ENCODE measurements at places on chromosomes 1 and 21. TPM values are rescaled to one million over a fixed set of nuclear protein-coding genes. Genes with fewer than 3 reads are reported as not detected.

DNA sequence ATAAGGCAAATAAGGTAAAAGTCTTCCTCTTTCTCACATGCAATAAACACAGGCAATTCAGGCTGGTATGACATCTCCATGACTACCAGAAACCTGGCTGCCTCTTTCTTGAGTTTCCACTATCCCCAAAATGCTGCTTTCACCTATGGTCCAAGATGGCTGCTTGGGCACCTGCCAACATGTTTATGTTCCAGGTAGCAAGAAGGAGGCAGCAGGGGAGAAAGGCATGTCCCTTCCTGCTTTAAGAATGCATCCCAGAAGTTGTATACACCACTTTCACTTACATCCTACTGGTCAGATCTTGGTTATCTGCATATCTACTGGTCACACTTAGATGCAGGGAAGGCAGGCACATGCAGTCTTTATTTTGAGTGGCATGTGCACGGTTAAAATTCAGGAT, 19.4 kb upstream of the ACOT11 start:
- no peak for DNase-seq
- no peak overlapping the region for H3K27ac ChIP-seq
- no peaks in the 10 kb centered on the region for H3K27me3 ChIP-seq
- H3K4me3 ChIP-seq: no peak overlapping the region

GRCh38 chr1:153818876-153819275, 43.7 kb downstream of the SLC27A3 start:
- no peak overlapping the region for H3K4me3 ChIP-seq
- DNase-seq: no peak
- H3K4me1 ChIP-seq: no peaks in the 10 kb centered on the region
- no peaks in the 10 kb centered on the region for H3K36me3 ChIP-seq

GRCh38 chr1:19179597-19180264, 30.3 kb downstream of the UBR4 start:
- DNase-seq: no peak
- peaks cover 9% of the 10 kb centered on the region for H3K36me3 ChIP-seq
- no peak overlapping the region for H3K4me3 ChIP-seq
- H3K27me3 ChIP-seq: no peaks in the 10 kb centered on the region

GRCh38 chr1:36095760-36096405, 7.2 kb downstream of the ADPRS start:
- peak; percentile 67 for DNase-seq
- no peaks in the 10 kb centered on the region for H3K4me1 ChIP-seq
- H3K4me3 ChIP-seq: no peak overlapping the region
- no peaks in the 10 kb centered on the region for H3K27me3 ChIP-seq
- H3K27ac ChIP-seq: no peak overlapping the region

DNA sequence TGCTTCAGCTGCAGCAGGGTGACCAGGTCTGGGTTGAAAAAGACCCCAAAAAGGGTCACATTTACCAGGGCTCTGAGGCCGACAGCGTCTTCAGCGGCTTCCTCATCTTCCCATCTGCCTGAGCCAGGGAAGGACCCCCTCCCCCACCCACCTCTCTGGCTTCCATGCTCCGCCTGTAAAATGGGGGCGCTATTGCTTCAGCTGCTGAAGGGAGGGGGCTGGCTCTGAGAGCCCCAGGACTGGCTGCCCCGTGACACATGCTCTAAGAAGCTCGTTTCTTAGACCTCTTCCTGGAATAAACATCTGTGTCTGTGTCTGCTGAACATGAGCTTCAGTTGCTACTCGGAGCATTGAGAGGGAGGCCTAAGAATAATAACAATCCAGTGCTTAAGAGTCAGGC, 2.9 kb downstream of the C1QA start:
- H3K4me3 ChIP-seq: no peak overlapping the region
- no peaks in the 10 kb centered on the region for H3K27me3 ChIP-seq
- H3K27ac ChIP-seq: no peak overlapping the region
- H3K36me3 ChIP-seq: no peaks in the 10 kb centered on the region
- H3K4me1 ChIP-seq: no peaks in the 10 kb centered on the region

DNA sequence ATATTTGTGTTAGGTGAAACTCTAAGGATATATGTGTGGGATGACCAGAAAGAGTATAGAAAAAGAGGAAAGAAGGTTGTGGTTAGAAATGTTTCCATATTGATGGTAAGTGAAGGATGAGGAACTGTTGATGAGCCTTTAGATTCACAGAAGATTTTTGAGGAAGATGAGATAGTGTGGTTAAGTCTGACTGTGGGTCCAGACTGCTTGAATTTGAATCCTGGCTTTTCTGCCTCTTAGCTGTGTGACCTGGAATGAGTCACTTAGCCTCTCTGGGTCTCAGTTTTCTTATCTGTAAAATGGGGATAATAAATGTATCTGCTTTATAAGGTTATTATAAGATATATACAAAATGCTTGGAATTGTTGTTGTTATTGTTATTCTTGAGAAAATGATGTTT, 27.5 kb downstream of the RGL1 start:
- no peak overlapping the region for H3K4me3 ChIP-seq
- no peak for DNase-seq
- no peak overlapping the region for H3K27ac ChIP-seq
- no peaks in the 10 kb centered on the region for H3K36me3 ChIP-seq

DNA sequence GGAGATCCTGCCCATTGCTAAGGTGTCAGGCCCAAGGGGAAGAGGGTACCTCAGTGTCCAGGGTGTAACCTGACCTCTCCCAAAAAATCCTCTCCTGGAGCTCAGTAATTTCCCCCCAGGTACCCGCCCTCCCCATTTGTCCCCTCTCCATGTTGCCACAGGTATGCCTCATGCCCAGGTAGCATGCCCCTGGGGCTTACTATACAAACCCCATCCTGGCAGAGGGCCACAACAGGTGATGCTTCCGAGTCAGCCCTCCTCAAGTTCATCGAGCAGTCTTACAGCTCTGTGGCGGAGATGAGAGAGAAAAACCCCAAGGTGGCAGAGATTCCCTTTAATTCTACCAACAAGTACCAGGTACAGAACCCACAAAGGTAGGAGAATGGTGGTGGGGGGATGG, 15.7 kb downstream of the ATP1A4 start:
- H3K36me3 ChIP-seq: no peaks in the 10 kb centered on the region
- H3K4me1 ChIP-seq: no peaks in the 10 kb centered on the region
- H3K4me3 ChIP-seq: no peak overlapping the region
- H3K27ac ChIP-seq: no peak overlapping the region

DNA sequence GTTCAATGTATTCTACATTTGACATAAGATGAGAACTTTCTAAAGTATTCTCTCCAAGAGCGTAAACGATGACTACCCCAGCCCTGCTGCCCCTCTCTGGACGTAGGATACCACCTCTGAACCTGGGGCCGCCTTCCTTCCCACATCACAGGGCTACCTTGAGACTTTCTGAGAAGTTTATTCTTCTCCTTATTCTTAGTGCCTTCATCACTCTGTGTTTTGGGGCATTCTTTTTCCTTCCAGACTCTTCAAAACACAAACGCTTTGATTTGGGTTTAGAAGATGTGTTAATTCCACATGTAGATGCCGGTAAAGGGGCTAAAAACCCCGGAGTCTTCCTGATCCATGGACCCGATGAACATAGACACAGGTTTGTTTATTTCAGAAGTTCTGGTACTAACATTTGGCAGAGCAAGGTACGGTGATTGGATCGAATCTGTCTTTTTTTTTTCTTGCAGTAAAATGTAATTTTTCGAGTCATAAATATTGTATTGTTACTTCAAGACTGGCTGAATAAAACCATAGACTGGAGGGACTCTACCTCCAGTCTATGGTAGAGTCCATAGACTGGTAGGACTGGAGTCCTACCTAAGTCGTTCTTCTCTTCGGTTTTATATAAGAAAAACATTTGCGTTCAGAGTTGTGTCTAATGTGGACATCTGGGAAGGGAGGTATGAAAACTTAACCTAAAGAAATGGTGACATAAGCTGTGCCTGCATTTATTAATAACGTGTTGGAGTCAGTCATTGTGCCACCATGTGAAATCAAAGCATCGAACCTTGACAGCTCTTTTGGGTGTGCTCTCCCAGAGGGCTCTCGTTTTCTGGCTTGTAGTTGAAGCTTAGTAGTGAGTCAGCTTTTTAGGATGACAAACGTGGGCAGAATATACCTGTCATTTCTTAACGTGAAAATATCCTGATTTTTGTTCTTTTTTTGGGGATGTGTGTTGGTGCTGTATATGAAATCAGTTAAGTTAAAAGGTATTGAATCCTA, 1.2 kb downstream of the MAN1A2 start:
- H3K36me3 ChIP-seq: no peaks in the 10 kb centered on the region
- peak overlapping the region; percentile 75 for H3K4me3 ChIP-seq
- DNase-seq: no peak
- H3K27me3 ChIP-seq: no peaks in the 10 kb centered on the region
- peaks cover under 1% of the 10 kb centered on the region for H3K4me1 ChIP-seq

DNA sequence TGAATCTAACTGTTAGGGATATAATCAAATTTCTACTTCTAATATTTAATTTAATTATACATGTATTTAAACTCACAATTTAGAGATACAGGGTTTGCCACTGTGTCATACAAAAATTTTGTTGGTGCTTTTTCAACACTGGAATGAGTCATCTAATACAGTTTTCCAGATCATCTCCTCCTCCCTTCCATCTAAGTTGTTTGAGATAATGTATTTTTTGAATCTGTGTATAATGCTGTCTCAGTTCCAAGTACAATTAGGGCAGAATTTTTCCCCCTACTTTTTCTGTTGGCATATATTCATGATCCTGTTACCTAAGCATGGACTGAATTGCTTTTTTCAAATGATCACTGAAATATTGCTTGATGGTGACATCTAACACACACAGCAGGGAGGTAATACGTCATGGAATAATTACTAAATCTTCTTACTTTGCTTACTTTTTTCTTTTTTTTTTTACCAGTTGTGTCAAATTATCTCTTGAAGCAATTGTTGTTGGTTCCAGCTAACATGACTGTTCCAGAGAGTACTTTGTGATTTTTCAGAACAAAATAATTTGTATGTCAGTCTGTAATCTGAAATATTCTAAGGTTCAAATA, 146.0 kb downstream of the MAGI3 start:
- H3K27ac ChIP-seq: no peak overlapping the region
- H3K4me1 ChIP-seq: no peaks in the 10 kb centered on the region
- no peak for DNase-seq
- H3K4me3 ChIP-seq: no peak overlapping the region

DNA sequence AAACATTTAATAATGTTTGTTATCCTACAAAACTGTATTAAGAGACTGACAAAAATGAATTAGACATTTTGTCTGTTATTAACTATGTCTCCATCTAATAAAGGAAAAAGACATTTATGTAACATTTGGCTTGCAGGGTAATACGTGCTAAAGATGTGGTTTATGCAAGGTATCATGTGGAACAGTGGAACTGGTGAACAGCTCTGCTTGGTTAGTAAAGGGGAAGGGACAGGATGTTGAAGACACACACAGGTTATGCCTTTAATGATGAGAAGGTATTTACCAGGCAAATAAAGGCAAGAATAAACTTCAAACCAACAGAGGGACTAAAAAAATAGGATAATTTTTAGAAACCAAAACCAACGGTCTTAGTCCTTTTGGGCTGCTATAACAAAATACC, 93.1 kb downstream of the UCHL5 start:
- H3K27ac ChIP-seq: no peak overlapping the region
- H3K27me3 ChIP-seq: no peaks in the 10 kb centered on the region
- H3K36me3 ChIP-seq: no peaks in the 10 kb centered on the region
- H3K4me3 ChIP-seq: no peak overlapping the region
- H3K4me1 ChIP-seq: no peaks in the 10 kb centered on the region

- H3K27me3 ChIP-seq: no peaks in the 10 kb centered on the region
- no peaks in the 10 kb centered on the region for H3K4me1 ChIP-seq
- peaks cover 12% of the 10 kb centered on the region for H3K36me3 ChIP-seq
- DNase-seq: no peak
Observed at GRCh38 chr1:37866491-37866890, 7.1 kb upstream of the MTF1 start.

GRCh38 chr21:36079010-36079649, 9.3 kb downstream of the CBR1 start:
- H3K4me1 ChIP-seq: no peaks in the 10 kb centered on the region
- H3K36me3 ChIP-seq: no peaks in the 10 kb centered on the region
- no peak overlapping the region for H3K4me3 ChIP-seq
- no peak overlapping the region for H3K27ac ChIP-seq
- DNase-seq: peak; percentile 60

DNA sequence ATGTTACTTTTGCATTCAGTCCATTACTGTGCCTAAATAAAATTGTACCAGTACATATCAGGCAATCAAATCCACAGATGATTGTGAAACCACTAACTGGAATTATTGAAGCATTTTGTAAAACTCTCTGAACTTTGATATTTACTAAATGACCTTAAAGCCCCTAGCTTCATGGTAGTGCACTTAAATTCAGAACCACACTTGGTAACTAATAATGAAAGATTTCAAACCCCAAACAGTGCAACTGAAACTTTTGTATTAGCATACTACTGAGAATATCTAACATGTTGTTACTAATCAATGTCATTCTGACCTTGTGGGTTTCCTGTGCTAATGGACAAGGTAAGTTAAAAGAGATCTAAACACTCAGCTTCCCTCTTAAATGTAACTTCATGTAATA, at the start of gene CFHR3:
TSS of gene CFHR3 (plus strand) at position 238 of the 400 bp plus-strand sequence. CDS start at position 285, 47 bp downstream.
- no peak within 1 kb of the TSS for H3K27ac ChIP-seq
- H3K4me3 ChIP-seq: no peak within 1 kb of the TSS
- no peaks in the 10 kb centered on the region for H3K27me3 ChIP-seq
- no peak for DNase-seq
- no peaks in the 10 kb centered on the region for H3K4me1 ChIP-seq

DNA sequence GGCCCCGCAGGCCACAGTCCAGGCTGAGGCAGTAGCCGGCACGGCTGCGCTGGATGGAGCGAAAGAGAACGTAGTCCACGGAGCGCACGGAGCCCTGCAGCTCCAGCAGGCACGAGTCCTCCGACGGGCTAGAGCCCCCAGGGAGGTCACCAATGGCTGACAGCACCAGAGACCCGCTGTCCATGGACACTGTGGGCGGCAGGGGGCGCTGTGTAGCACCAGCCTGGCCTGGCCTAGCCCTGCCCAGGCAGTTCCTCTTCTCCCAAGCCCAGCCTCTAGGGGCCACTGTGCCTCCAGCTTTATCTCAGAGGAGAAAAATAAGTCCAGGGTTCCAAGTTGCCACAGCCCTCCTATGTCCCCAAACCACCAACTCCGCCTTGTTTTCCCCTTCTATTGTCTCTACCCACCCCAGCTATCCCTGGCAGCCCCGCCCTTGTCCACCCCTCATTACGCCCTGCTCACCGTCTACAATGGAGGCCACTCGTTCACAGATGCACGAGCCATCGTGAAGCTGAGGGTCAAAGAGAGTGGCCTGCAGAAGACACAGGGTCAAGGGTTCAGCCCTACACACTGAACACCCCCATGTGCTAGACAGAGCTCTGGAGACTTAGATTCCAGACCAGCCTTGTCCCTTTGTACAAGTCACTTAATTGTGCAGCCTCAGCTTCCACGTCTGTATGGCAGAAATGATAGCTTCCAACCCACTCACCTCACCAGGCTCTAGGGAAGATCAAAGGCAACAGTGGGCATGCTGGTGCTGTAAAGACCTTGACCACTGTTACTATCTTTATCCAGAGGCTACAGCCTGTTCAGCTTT, 4.4 kb downstream of the ENTREP3 start:
- DNase-seq: peak; percentile 98
- H3K27me3 ChIP-seq: no peaks in the 10 kb centered on the region
- no peak overlapping the region for H3K27ac ChIP-seq
- no peaks in the 10 kb centered on the region for H3K36me3 ChIP-seq

- H3K27ac ChIP-seq: no peak overlapping the region
- no peaks in the 10 kb centered on the region for H3K27me3 ChIP-seq
- no peaks in the 10 kb centered on the region for H3K4me1 ChIP-seq
- H3K4me3 ChIP-seq: no peak overlapping the region
- peaks cover 3% of the 10 kb centered on the region for H3K36me3 ChIP-seq
Observed at GRCh38 chr1:31675756-31676155, 28.1 kb downstream of the COL16A1 start.

Gene PATJ
- total RNA-seq: 36.1 TPM

Gene RIPK4
- 3.6 TPM for total RNA-seq

Gene VHLL
- not detected for total RNA-seq

Gene NUAK2
- 2.5 TPM for total RNA-seq

Gene MTARC1
- 9.9 TPM for total RNA-seq

Data from aorta (tissue), 5 donors.